Panc1 (cell line): ENCODE measurements at places on chromosomes 2 and 18. TPM values are rescaled to one million over a fixed set of nuclear protein-coding genes. Genes with fewer than 3 reads are reported as not detected.

The SFTPB gene
- total RNA-seq: 5.6 TPM

The CCDC195 gene
- total RNA-seq: not detected

The DUSP19 gene
- total RNA-seq: 1.3 TPM

The RFTN2 gene
- not detected for total RNA-seq

The CD8B gene
- not detected for total RNA-seq

The EFHD1 gene
- 73.5 TPM for total RNA-seq

The SCG2 gene
- 1.7 TPM for total RNA-seq

The PLB1 gene
- total RNA-seq: 0.80 TPM

The INHBB gene
- 38.2 TPM for total RNA-seq

The TUBB8B gene
- total RNA-seq: not detected

DNA sequence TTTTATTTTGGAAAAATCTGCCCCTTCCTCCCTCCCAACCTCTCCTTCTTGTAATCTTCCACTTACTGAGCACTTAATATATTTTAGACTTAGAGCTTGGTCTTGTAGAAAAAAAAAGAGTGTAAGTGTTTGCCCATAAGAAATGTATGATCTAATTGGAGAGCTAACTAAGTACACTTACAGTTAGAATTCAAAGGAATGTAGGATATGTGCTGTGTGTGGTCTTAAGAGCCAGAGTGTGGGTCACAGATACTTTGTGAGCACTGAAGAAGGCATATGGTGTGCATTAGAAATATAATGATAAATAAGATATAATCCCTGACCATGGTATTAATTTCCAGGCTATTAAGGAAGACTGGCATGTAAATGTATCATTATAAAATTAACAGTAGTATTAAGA, 91.8 kb upstream of the ZNF521 start:
- no peak for DNase-seq

- no peak for DNase-seq
Measured at GRCh38 chr18:27685807-27686412, 491.0 kb downstream of the CDH2 start.

GRCh38 chr2:21220930-21221329, 97.2 kb downstream of the TDRD15 start:
- no peak for DNase-seq

- DNase-seq: no peak
Measured at GRCh38 chr2:218570850-218571249, 2.2 kb downstream of the CNOT9 start.

GRCh38 chr2:29747786-29748470, 173.5 kb downstream of the ALK start:
- peak; percentile 100 for DNase-seq

GRCh38 chr2:164257742-164258141, 363.5 kb downstream of the GRB14 start:
- no peak for DNase-seq

DNA sequence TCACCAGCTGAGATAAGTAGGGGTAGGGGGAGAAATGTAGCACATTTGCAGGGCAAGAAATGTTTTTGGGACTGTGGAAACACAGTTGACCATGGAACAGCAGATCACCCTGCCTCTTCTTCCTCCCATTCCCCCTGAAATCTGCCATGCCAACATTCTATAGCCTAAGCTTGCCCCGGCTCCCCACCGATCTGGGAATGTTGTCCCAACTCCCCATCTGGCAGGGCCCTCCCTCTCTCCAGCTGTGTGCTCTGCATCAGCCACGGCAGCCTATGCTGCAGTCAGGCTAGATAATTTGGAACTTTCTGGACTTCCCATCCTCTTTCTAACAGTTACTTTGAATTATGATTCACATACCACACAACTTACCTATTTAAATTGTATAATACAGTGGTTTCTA, 425.1 kb upstream of the RAB6C start:
- DNase-seq: no peak

DNA sequence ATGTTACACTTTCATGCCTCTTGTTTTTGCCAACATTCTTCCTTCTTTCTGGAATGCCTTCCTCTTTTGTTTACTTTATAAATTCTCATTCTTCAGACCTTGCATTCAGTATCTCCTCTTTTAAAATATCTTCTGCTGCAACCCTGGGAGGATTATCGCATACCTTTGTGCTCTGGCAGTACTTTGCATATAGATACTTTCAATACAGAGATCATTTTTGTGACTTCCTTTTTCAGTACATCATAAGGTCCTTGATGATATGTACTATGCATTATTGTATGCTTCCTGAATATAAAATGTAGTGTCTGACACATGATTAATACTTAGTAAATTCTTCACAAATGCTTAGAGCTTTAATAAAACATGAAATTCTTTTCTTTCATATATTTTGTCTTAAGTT, 538.7 kb downstream of the TRIB2 start:
- DNase-seq: no peak

GRCh38 chr2:11676640-11677039, 6.6 kb upstream of the NTSR2 start:
- DNase-seq: no peak

- no peak for DNase-seq
Measured at GRCh38 chr2:148646231-148646559, 1.6 kb downstream of the EPC2 start.

- peak; percentile 90 for DNase-seq
Measured at GRCh38 chr2:65367524-65367923, 64.9 kb downstream of the SPRED2 start.

DNA sequence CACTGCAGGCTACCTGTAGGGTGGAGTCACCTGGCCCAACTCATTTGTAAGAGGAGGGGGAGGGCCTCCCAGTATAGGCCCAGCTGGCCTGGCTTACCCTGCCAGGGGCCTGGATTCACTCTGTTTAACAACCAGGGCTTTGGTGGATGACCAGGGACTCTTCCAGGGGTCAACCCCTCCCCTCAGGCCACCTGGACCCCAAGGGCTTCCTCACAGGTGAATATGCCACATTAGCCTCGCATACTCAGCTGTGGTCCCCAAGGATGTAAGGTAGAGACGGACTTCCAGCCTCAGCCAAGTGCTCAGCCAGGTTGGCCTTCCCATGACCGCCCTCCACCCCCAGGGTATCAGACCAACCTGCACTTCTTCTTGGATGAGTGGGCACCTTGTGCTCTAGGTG, 8.8 kb upstream of the SH3RF3 start:
- DNase-seq: no peak

DNA sequence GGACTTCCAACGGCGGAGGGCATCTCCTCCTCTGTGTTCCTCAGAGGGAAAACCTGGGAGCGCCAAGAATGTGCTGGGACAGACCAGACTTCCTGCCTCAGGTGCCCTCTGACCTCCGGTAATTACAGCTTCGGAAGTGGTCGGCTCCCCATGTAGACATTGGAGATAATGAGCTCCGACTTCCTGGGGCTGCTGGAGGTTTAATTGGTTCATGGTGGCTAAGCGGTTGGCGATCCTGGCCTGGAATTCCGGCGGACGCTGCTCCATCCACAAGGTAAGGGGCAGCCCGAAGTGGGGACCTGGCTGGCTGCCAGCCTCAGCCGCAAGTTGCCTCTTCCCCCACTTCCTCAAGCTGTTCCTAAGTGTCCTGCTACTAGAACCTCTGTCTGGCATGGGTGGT, 83.2 kb upstream of the EPC2 start:
- DNase-seq: no peak

DNA sequence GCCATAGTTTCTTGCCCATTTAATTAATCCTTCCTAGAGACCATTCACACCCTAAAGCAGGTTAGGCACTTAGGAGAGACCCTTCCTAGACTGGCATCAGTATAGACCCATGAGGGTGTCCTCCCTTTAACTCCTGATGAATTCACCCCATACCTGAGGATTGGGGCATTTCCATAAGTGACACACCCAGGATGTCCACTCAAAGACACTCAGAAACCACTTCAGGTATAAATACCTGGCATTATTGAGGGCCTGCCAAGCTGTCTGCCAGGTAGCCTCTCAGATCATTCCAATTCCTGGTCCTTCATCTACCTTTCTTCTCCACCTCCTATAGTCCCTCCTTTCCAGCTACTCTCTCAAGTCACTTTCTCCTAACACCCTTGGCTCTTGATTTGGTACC, 57.5 kb upstream of the SLC14A2 start:
- DNase-seq: no peak

DNA sequence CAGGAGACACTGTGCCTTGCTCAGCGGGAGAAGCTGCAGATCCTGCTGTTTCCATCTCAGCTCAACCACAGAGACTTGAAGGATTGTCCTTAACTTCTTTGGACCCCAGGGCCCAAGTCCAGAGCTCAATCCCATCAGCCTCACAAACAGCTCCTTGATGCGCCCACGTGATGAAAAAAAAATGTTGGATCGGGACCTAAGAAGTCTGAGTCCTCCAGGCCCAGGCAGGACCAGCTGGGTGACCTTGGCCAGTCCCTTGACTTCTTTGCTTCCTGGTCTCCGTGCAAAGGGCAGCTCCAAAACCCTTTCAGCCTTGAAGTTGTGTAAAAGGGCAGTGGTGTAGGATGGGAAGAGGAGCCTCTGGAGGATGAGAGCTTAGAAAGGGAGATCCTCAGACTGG, 175.5 kb downstream of the ZFP36L2 start:
- no peak for DNase-seq

DNA sequence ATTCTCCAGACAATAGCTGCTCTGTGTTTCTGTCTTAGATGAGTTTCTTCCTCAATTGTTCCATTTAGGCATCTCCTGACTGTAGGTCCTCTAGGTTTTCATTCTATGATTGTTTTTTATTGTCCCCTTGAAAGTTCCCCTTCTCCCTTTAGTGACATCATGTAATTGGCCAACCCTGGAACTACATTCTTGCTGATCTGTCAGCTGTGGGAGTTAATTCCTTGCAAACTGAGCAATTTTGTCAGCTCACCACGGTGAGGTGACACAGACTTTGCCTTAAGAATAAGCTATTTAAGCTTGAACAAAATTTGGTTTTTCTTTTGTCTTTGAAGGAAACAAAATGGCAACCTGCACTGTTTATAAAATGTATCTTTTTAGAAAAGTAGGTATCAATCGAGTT, 95.9 kb downstream of the TXNL1 start:
- no peak for DNase-seq

GRCh38 chr2:119109866-119110265, 48.7 kb downstream of the C1QL2 start:
- no peak for DNase-seq

GRCh38 chr18:62453864-62454263, 69.0 kb upstream of the ZCCHC2 start:
- DNase-seq: no peak

DNA sequence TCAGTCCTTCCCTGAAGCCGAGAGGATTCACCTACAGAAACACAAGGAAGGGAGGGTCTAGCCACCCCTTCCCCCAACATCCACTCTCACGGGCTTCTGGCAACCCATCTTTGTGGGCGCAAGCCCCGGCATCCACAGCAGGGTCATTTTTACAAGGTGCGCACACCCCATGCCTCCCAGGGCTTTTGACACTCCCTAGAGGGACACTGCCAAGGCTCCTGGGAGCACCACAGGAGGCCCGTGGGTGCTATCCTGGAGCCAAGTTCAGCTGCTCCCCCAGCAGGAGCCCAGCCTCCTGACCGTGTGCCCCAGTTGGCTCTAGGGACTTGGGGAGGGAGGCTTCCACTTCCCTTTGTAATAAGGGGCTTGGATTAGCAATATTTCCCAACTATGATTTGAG, 251.6 kb downstream of the TNS1 start:
- no peak for DNase-seq

DNA sequence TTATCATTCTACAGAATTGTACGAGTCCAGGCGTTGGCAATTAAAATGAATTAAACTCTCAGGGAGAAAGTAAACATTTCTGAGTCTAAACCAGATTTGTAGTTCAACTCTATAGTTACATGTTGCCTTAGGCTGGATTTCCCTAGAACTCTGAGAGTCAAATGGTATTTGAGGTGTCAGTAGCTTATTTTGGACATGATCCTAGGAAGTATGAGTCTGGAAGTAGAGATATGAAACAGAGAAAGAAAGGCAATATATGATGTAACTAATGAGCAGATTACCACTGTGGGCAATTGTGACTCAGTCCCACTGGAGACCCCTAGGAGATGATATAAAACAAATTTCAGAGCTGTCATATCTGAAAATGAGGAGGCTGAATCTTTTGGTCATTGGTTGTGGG, 199.1 kb upstream of the UBE2E3 start:
- no peak for DNase-seq

DNA sequence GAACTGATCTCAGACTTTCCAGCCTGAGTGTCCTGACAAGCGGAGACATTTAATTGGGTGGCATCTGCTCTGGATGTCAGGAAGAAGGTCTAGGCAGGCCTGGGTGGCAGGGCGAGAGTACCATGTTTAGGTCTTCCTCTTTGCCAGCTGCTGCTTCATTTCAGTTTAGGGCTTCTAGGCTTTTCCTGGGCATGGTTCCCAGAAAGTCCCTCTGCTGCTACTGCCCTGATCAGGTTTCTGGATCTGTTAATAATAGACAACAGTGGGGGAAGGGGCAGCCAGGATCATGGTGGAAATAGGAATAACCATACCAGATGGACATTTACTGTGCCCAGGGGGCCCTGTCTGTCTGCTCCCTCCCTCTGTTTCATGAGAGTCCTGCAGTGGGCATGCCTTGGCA, 2.3 kb upstream of the PLCD4 start:
- no peak for DNase-seq

DNA sequence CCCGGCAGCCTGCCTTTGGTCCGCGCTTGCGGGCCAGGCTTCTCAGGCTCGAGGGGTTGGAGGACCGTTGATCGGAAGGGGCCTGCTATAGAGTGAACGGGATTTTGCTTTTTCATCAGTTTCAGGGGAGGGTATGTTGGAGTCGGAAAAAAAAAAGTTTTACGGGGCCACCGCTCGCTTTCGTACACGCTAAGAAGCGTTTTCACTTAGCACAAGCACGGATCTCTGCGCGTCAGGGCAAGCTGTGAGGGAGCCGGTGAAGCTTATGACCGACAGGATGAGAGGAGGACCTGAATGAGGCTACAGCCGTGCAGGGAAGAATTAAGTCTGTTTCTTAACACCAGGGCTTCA, 443 bp downstream of the CPSF3 start:
- no peak for DNase-seq

GRCh38 chr2:45953376-45954027, 302.0 kb downstream of the PRKCE start:
- no peak for DNase-seq

- peak; percentile 32 for DNase-seq
Measured at GRCh38 chr2:83103613-83104012, 1355.5 kb downstream of the SUCLG1 start.

DNA sequence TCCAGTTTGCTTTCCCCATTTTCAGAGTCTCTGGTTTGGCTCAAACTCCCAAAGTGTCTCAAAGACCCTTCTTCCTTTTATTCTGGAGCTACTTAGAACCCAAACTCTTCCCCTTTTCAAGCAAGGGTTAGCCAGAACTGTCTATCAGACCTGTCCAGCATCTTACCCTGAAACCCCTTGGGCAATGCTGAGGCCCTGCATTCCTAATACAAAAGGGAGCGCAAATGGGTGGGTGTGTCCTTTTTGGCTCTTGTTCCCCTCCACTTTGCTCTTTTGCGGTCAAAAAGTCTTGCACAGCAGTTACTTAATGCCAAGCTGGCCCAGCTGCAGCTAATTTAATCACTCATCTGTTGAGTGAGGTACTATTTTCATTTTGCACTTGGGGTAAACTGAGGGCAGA, 231.2 kb upstream of the FOSL2 start:
- DNase-seq: no peak

DNA sequence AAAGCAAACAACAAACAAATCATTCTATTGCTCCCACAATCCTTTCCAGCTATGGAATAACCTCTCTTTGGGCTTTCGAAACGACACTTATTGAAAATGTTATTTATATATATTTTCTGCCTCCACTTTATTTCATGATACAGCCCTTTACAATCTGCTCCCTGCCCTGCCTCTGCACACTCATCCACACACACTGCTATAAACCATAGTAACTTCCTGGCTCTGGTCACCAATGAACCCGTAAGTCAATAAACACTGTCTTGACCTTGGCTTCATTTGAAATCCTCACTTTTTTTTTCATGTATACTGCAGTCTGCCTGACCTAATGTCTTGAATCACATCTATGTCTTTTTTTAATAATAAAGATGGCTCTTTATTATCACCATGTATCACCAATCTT, 161.5 kb downstream of the SLC39A10 start:
- no peak for DNase-seq
